ENCODE measurements at places on chromosomes 12 and 14.
A peak's percentile ranks its signal among the peaks of the same experiment; 100 is the strongest.

GRCh38 chr12:51472984-51473383 is 48.4 kb downstream of the SLC4A8 start:
- DNase-seq = no peak

DNA sequence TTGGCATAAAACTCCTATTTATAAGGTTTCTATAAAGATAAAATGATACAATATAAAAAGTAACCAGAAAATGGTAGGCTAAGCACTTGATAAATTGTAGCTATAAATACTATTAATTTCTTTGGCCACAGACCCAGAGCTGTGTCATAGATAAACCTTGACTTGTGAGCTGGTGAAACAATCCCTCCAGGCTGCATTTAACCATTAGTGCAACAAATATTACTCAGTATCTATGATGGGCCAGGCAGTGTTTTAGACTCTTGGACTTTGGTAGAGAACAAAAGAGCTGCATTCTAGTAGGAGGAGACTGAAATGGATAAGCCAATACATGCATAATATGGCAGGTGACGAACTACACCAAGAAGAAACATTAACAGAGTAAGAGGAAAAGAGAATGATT is 178.1 kb downstream of the BTG1 start:
- DNase-seq = no peak

- no peak for DNase-seq
Measured at GRCh38 chr12:89862511-89863445, 154.1 kb upstream of the ATP2B1 start.

GRCh38 chr14:46490238-46490685 is 161.3 kb downstream of the RPL10L start:
- DNase-seq = no peak

- DNase-seq = no peak
Measured at GRCh38 chr14:53748691-53749090, 207.9 kb downstream of the BMP4 start.

DNA sequence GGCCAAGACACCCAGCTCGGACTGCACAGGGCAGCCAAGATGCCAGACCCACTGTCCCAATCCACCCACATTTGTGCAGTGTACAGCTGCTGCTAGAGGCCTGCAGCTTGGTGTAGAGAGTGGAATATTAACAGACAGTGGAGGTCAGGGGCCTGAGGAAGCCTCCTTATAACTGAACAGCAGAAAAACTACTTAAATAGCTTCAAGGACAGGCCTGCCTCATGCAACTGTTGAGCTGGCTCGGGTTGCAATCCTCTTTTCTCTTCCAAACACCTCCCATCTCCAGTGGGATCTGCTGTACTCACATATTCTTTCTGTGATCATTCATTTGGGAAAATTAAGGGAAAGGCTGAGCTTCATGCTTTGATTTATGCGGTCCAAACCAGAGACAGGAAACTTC is 1043.2 kb upstream of the TMEM132C start:
- no peak for DNase-seq

DNA sequence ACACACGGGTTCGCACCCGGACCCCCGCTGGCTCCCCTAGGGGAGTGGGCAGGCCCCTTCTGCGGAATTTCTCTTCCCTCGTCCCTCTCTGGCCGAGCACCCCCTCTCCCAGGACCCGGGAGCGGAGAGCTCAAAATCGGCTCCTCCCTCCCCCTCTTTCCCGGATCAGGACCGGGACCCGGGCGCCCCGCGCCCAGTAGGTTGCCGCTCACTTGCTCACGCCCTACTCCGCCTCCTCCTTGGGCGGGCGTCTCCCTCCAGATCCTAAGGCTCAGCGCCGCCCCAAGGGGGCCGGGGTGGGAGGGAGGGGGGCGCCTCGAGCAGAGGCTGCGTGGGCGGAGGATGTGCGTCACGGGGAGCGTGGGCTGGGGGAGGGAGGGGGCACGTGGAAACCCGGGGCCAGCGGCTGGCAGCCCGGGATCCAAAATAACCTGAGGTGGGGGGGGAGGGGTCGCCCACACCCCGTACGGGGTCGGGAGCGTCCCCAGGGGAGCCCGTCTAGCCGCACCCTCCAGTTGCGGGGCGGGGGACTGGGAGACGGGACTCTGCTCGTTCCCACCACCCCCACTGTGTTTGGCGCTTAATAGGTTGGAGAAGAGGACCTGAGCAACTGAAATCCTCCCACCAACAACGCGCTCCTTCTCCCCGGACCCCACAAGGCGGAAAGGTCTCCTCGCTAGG is 1.8 kb upstream of the NAB2 start:
- no peak for DNase-seq

DNA sequence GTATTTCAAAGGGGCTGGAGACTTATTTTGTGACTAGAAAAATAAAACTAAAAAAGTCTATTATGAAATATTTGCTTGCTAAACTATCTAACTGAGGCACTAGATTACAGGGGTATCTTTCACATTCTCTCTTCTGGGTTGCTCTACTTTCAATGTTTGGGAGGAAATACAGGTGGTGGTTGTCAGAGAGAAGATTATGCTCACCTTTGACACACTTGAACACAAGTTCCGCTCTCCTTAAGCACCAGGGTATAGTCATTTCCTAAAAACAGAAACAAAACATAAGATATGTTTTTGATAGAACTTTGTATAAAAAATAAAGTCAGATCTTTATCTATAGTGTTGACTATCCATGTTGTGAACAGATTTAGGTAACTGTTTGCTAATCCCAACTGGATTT is 45.4 kb upstream of the FGF6 start:
- DNase-seq = no peak

- no peak for DNase-seq
Measured at GRCh38 chr14:21136024-21136423, 19.8 kb downstream of the OR5AU1 start.

DNA sequence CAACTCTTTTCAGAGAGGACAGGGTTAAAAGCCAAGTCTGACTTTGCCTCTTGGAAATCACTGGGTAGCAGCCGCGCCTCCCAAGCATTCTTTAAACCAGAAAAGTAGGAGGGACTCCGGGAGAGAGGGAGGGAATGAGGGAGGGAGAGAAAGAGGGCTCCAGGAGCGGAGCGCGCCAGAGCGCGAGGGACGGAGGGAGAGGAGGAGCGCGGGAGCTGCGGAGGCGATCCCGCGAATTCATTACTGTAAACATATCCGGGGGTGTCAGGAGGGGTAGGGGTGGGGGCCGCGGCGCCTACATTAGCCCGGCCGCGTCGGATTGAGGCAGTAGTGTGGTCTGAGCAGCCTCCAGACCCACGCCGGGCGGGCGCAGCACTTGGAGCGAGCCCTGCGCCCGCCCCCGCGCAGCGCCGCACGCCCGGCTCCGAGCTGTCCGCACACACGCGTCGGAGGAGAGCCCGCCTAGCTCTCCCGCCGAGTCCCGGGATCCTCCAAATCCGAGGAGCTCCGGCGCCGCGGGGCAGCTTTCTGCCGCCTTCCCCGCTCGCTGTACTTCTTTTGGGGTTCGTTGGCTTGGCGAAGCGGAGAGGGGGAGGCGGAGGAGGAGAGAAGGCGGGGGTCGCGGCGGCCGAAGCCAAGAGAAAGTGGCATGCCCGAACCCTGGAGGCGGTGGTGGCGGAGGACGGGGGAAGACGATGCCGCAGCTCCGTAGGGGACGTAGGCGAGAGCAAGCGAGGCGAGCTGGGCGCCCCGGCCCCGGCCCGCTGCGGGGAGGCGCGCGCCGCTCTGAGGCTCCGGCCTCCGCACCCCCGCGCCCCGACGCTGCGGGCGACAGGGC is 3.3 kb downstream of the FLRT2 start:
- no peak for DNase-seq

DNA sequence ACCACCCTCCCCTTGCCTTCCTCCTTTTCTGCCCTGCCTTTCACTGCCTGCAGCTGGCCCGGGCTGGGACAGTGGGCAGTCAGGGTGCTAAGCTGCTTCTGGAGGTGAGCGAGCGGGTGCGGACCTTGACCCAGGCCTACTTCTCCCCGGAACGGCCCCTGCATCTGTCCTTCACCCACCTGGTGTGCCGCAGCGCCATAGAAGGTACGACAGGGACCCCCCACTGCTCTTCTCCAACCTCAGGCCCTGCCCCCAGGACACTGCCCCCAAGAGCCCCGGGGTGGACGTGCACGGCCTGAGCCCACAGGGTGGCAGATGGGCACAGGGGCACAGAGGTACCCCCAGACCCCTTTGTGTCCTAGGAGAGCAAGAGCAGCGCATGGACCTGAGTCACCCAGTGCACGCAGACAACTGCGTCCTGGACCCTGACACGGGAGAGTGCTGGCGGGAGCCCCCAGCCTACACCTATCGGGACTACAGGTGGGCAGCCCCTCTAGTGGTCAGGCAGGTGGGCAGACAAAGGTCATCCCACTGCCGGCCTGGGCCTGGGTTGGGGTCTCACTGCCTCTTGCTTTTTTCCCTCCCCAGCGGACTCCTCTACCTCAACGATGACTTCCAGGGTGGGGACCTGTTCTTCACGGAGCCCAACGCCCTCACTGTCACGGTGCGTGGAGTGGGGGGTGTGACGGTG is 3.2 kb upstream of the GNB3 start:
- DNase-seq = no peak

DNA sequence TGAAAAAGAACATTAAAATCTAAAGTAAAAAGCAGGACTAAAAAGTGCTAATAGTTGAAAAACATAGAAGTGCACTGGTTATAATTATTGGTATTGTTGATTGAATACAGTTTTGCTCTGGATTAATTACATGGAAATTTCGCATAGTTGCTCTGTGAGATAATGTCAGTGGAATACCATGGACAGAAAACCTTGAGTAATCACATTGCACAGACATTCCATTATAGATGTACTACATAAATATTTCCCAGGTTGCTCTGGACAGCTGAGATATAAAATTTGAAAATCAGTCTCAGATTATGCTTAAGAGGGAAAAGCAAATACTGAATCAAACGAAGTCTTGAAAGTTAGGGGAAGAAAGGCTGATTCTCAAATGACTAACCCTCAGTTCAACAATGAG is 439.3 kb upstream of the FLRT2 start:
- no peak for DNase-seq

- DNase-seq = no peak
Measured at GRCh38 chr14:92531106-92531873, 17.7 kb downstream of the RIN3 start.

DNA sequence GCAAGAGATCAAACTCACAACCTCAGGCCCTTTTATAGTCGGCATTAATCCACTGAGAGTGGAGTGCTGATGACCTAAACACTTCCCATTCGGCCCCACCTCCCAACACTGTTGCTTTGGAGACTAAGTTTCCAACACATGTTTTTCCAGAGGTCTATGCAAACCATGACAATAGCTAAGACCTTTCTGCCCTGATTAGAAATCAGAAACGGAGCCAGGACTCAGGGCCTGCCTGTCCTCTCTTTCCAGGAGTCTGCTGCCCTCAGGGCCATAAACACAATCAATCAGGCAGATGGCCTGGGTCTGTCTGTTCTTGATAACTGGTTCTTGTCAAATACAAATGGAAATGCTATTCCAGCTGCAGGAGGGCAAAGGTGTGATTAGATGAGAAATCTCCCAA is 97.2 kb upstream of the PSMC1 start:
- no peak for DNase-seq

DNA sequence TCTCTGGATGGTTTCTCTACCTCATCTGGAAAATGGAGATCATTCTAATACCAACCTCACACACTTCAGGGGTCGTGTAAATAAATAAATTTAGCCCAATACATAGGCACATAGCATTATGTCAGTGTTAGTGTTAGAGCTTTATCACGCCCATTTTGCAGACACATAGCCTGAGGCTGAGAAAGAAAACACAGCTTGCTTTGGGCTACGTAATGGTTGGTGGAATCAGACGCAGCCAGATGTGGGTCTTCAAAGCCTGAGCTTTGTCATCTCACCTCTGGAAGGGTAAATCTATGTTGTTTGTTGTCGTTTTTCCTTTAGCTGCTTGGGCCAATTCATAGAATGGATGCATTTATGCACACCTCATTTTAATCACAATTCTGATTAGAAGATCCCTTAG is 191.6 kb downstream of the RBM19 start:
- no peak for DNase-seq

- peak; percentile 72 for DNase-seq
Measured at GRCh38 chr12:122064780-122065588, 13.6 kb upstream of the MLXIP start.

DNA sequence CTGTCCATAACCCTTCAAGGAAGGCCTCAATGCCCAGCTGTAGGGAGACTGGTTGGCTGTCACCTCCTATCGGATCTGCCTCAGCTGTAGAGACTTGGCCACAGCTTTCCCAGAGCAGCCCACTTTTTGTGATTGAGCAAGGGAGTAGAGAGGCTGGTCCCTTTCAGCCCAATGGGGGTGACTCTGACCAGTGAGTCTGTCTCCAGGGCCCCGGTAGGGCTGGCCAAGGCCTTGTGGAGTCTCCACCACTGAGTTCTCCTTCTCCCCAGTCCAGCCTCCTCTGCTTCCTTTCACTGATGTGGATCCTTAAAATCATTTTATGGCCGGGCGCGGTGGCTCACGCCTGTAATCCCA is 14.5 kb upstream of the HPD start:
- no peak for DNase-seq

DNA sequence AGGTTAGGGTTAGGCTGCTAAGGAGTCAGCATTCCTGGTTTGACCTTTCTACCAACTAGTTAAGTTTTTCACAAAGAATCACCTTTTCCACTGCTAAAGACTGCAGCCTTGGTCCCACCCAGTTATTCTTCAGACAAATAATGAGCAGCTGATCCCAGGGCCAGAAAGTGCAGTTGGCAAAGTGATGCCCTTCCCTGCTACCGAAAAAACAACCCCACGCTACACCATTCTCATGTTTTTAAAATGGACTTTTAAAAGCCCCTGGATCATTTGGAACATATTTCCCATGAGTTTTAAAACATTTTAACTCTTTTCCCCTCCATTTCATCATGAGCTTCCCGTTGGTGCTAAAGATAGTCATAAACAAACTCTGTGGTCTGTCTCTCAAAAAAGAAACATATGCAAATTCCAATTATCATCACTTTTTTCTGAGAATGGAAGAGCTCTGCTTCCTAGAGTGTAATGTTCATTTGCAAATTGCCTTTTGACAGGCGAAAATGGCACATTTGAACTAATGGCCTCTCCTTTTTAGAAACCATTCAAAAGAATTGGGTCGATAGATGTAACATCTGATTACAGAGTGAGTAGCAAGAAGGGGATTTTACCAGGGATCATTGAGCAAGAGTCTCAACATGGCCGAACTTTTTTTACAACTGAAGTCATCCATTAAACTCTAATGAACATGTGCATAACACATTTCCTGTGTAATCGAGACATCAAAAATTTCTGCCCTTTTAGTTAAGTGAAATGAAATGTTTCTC is 129.3 kb upstream of the RAP1B start:
- DNase-seq = no peak

- DNase-seq = no peak
Measured at GRCh38 chr12:31736472-31736871, 7.7 kb upstream of the AMN1 start.
